B cell (primary cell): ENCODE measurements at places on chromosomes 5 and 9. TPM values are rescaled to one million over a fixed set of nuclear protein-coding genes. Genes with fewer than 3 reads are reported as not detected.

GRCh38 chr5:146390469-146390868 is 51.8 kb downstream of the POU4F3 start:
- DNase-seq, result no peak

The GFI1B gene
- total RNA-seq, result 0.85 TPM in 1 of 2 replicates, not detected in the other

The NEURL1B gene
- 0.12 and 0.17 TPM in 2 replicates for total RNA-seq

The SOX30 gene
- 0.29 and 0.49 TPM in 2 replicates for total RNA-seq
